ENCODE measurements at places on chromosomes 13 and 19.

DNA sequence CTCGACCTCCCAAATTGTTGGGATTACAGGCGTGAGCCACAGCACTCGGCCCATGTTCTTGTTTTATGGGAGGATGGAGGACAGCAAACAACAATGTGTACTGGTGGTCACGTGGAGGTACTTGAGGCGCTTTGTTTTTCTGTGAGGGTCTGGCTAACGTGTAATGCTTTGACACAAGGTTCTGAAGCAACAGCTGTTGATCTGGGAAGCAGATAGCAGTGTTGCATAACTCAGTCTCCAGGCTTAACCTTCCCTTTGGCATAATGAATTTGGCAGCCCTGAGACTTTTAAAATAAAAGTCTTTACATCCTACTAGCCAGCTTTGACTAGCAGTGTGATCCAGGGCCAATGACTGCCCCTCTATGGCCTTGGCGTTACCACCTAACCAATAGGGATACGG, 6.9 kb upstream of the ZNF580 start:
- DNase-seq, result peak; percentile 37

DNA sequence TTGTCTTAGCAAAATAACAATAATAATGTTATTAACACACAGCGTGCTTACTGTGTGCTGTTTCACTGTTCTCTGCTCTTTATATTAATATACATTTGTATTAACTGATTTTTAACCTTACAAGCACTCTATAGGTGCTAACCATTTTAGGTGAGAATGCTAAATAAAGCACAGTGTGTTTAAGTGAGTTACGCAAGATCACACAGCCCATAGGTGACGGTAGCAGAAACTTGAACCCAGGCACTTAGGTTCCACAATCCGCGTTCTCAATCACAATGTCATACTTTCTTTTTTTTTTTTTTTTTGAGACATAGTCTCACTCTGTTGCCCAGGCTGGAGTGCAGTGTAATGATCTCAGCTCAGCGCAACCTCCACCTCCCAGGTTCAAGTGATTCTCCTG, 5.8 kb downstream of the ZNF30 start:
- DNase-seq, result no peak

DNA sequence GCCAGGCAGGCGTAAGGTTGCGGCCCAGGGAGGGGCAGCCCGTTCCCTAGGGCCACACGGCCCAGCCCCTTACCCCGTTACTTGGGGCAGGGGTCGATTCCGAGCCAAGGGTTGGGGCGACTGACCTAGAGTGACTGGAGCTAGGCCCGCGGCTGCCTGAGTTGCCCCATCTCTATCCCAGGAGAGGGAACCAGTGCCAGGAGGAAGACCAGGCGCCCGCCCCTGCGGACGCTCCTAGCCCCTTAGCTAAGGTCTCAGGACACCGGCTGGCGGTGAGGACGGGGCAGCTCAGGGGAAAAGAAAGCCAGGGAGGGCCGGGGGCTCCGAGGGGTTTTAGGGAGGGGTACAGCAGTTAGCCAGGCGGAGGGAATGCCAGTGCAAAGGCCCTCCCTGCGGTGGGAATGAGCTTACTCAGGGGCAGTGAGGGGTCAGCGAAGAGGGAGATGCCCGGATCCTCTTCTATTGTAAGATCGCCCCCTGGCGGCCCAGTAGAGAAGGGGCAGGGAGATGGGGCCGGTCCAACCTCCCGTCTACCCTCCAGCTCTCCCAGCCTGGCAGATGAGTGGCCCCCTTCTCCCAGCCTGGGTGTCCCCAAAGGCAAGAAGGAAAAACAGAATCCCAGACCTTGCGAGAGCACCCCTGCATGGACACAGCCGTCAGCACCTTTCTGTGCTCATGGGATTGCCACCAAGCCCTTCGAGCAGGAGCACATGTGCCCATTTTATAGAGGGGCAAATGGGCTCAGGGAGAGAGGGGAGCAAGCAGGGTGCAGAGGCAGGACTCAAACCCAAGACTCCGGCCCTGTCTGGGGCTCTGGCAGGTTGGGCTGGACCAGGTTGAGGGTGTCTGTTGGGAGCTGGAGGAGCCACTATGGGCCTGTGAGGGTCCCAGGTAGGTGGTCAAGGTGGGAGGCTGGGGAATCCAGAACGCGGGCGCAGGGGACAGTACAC, 16.3 kb downstream of the CILP2 start:
- peak; percentile 60 for DNase-seq

GRCh38 chr13:31172001-31172400, 10.3 kb upstream of the HSPH1 start:
- DNase-seq, result peak; percentile 7

GRCh38 chr19:51060336-51060735, 4.6 kb downstream of the KLK13 start:
- DNase-seq, result no peak

- DNase-seq, result no peak
Measured at GRCh38 chr13:112828756-112829155, 138.9 kb downstream of the ATP11A start.

All from inflammatory macrophage treated with lipopolysaccharide for 4 hours (primary cell).